ENCODE measurements at places on chromosomes 1 and 21.

DNA sequence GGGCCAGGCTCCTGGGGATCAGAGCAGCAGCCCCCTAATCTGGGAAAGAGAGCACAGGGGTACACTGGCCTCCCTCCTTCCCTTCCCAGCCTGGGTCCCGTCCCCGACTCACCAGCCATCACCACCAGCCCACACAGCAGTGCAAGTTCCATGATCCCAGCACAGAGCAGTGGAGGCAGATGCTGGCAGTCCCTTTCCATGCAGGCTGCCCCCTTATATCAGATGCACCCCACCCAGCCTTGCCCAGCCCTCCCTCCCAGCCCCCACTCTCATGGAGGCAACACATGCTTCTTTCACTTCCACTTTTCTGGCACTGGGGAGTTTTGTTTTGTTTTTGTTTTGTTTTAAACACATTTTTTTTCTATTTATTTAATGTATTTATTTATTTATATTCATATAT is at the start of gene PLA2G2D:
Gene PLA2G2D, minus strand, starts transcription at position 190 of the 400 bp plus-strand sequence. Its CDS starts 38 bp downstream, at position 152.
- DNase-seq = no peak

- DNase-seq = no peak
Observed at GRCh38 chr1:33306653-33307493, 14.0 kb downstream of the A3GALT2 start.

DNA sequence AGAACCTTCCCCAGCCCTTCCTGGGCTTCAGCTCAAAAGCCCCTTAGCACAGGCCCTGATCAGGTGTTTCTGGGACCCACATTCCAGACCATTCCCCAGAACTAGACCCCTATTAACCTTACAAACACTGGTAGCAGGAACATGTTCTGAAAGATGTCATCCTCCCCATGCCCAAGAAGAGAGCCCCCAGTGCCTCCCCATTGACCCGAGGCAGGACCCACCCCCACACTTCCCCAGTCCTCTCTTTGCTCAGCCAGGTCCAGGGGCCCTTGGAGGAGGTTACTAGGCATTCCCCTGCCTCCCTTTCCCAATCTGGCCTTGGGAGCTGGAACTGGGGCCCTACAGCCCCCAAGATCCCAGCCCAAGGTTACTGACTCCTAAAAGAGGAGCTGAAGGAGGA is 38.9 kb upstream of the HMGB4 start:
- no peak for DNase-seq

- DNase-seq = peak; percentile 18
Observed at GRCh38 chr1:179599623-179600249, 8.1 kb downstream of the TDRD5 start.

DNA sequence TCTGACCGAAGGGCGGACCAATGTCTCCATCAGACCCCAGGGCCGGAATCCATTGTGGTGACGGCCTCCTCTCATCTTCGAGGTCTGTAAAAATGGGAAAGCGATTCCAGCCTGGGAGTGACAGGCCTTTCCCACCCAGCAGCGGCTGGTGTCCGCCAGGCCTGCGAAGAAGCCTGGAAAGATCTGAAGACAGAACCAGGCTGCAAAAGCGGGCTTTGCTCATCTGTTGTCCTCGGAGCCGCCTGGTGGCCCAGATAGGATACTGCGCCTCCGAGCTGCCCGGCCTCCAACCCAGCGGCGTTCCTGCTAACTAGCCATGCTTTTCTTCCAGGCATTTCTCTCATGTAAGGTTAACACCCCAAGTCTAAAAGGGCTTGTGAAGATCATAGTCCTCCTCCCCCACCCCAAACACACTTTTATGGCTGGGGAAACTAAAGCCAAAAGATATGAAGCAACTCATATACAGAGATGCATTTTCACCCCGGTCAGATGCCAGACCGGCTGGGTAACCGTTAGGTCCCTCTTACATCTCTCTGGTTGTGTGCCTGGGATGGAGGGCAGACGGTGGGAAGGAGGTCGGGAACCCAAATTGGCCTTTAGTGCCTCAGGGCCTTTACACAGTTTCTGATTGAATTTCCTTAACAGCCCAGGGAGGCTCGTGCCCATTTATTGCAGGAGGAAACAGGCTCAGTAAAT is 1.9 kb upstream of the DHRS3 start:
- peak; percentile 75 for DNase-seq

DNA sequence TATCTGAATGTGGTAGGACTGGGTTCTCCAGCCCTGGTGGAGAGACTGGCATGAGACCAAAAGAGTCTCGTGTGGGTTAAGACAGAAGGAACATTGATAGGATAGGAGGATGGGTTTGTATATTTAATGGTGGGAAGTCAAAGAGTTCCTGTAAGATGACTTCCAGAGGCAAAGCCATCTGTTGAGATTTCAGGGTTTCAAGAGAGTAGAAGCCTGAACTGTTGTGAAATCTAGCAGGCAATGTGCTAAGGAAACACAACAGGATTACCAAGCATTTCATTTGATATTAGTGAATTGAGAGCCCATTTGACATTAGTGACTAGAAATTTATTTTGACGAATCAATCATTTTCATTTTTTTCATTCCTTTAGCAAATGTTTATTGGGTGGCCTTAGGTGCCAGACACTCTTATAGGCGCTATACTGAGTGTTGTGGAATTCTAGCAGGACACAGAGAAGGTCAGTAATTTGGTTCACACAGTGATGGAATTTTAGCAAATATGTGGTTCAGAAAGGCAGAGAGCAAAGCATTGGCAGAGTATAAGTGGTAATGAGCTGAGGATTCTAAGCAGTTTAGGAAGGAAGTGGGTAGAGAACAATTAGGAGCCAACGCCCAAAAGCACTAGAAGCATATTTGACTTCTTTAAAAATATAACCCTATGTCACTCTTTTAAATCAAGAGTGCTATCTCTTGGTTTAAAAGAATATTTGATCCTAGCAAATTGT is 149.3 kb downstream of the AK5 start:
- peak; percentile 51 for DNase-seq

DNA sequence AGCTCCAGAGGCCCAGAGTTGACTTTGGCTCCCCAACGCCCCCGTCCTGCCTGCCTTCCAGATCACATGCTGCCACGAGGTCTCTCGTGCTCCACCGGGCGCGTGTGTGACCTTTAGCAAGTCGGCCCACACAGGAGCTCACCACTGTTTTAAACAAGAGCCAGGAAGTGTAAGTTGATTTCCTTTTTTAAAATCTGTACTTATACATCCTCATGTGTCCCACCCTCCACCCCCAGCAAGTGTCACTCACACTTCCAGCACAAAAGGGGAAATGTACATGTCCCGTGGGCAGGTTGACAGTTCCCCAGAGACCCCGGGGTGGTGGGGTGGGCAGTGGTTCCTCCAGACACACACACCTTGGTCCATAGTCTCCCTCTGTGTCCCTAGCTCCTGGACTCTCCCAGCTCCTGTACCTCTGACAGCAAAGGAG is 84.4 kb downstream of the STUM start:
- DNase-seq = no peak

GRCh38 chr1:37498872-37499617 is 15.5 kb downstream of the MEAF6 start:
- no peak for DNase-seq

GRCh38 chr1:115632251-115633026 is 9.3 kb upstream of the VANGL1 start:
- DNase-seq = no peak

GRCh38 chr1:218361298-218362065 is 16.3 kb downstream of the TGFB2 start:
- peak; percentile 14 for DNase-seq

GRCh38 chr21:45828580-45829570 is 152.7 kb upstream of the COL6A1 start:
- no peak for DNase-seq

- no peak for DNase-seq
Observed at GRCh38 chr1:153881751-153882150, 41.0 kb downstream of the GATAD2B start.

DNA sequence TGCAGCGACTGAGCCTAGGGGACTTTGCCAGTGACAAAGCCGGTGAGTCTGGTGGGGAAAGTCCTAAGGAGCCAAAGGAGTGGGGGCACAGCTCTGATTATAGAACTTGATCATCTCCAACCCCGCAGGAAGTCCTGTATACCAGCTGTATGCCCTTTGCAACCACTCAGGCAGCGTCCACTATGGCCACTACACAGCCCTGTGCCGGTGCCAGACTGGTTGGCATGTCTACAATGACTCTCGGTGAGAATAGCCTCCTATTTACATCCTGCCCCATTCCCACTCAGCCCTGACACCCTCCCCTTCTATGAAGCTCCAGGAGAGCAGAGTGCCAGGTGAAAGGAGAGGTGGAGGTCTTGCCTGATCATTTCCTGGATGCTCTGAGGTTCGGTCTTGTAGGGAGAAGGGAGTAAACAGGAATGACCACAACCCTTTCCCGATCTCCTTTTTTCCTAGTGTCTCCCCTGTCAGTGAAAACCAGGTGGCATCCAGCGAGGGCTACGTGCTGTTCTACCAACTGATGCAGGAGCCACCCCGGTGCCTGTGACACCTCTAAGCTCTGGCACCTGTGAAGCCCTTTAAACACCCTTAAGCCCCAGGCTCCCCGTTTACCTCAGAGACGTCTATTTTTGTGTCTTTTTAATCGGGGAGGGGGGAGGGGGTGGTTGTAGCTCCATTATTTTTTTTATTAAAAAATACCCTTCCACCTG is 1.2 kb upstream of the PPOX start:
- DNase-seq = no peak

- no peak for DNase-seq
Observed at GRCh38 chr1:53343831-53344668, 16.2 kb upstream of the LRP8 start.

DNA sequence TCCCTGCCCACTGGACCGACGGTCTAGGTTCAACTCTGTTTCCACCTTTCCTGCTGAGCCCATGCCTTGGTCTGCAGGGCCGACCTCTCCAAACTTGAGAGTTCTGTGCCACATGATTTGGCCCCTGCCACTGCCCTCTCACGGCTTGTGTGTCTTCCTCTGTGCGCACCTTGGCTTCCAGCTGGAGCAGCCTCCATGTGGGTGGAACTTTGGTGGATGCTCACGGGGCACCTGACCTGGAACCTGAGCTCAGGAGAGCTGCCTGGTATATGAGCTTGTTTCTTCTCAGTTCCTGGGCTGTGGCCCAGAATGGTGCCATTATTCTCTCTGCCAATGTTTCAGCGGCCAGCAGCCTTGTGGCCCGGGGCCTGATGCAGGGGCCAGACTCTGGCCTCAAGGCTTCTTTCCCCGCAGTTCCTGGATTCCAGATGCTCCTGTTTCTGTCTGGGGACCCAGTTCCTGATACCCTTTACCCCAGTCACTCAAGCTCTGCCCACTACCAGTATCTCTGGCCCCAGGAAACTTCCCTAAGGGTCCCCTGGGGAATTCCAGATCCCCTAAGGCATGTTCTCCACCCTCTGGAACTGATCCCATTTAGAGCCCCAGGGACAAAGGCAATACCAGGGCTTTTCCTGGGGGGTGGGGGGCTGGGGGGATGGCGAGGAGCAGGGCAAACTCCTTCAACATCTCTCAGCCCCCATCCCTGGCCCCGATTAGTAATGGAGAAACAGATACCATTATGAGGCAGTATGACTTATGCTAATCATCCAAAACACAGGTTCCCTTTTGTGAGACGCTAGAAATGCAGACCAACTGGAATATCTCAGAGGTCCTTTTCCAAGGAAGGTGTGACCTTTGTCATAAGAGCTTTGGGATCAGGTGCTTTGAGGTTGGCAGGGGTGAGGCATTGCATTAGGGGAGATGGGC is 11.1 kb downstream of the QSOX1 start:
- no peak for DNase-seq

GRCh38 chr1:15935056-15935950 is 40.6 kb downstream of the ZBTB17 start:
- no peak for DNase-seq

DNA sequence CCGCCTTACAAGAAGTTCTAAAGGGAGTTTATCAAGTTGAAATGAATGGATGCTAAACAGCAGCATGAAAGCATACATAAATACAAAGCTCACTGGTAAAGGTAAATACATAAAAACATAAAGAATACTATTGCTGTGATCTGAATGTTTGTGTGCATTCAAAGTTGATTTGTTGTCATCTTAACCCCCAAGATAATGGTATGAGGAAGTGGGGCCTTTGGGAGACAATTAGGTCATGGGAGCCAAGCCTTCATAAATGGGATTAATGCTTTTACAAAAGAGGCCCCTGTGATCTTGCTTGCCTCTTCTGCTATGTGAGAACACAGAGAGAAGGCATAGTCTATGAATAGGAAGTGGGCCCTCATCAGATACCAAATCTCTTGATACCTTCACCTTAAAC is 209.0 kb upstream of the SAMSN1 start:
- DNase-seq = no peak

- DNase-seq = peak; percentile 71
Observed at GRCh38 chr1:35564037-35564883, 6.7 kb downstream of the NCDN start.
